ENCODE measurements at places on chromosomes 1 and 21.

GRCh38 chr1:150192012-150192411 lies 42.3 kb downstream of the PLEKHO1 start:
- DNase-seq = no peak

GRCh38 chr1:180358649-180359048 lies 128.6 kb downstream of the LHX4 start:
- no peak for DNase-seq

GRCh38 chr21:32172106-32172505 lies 106.7 kb downstream of the MIS18A start:
- no peak for DNase-seq

DNA sequence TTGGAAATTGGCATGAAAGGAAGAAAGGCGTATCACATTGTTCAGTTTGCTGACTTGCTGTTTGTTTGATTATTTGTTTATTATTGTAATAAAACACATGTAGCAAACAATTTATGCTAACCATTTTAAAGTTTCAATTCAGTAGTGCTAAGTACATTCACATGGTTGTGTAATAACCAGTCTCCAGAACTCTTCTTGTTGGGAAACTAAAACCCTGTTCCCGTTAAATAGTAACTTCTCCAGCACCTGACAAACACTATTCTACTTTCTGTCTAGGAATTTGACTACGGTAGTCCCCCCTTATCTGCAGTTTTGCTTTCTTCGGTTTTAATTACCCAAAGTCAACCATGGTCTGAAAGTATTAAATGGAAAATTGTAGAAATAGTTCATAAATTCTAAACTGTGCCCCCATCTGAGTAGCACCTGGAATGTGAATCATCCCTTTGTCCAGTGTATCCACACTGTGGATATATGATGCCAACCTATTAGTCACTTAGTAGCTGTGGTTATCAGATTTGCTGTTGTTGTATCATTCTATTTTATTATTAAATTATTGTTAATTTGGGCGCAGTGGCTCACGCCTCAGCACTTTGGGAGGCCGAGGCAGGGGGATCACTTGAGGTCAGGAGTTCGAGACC lies 5.5 kb downstream of the MORC3 start:
- DNase-seq = no peak

DNA sequence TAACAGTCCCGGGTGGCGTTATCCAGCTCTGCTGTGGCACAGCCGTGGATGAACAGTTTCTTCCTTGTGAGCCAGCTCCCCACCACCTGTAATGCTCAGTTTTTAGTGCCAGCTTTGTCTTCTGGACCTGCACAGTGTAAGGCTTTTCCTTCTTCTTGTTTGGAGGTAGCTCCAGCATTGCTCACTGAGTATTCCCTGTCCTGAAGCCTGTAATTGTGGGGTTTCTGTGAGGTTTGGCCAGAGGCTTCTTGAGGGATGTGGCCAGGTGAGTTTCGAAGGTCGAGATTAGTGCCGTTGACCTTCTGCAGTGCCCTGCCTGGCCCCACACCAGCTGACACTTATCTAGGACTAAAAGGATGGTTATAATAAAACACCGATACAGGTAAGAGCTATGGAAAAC lies 75.0 kb downstream of the PBX1 start:
- no peak for DNase-seq

DNA sequence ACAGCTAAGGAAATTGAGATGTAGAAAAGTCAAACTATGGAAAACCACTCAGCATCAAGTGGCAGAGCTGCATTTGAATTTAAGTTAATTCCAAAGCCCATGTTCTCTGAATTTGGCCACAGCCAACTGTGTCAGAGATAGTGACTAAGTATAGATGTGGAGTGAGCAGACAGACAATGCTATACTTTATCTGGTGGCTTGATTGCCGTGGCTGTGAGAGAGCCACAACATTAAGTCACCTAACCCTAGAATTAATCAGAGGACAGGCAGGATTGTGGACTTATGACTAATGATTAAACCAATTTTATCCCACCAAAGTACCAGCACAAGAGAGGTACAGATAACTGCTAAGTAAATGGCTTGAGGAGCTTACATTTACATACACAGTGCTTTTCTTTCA lies 209.8 kb downstream of the TPR start:
- DNase-seq = no peak

- DNase-seq = no peak
Observed at GRCh38 chr1:201475130-201475529, 6.1 kb upstream of the PHLDA3 start.

- no peak for DNase-seq
Observed at GRCh38 chr1:180912801-180913565, at the start of gene KIAA1614. TSS of gene KIAA1614 (plus strand) at chr1:180912897. CDS start at chr1:180913244, 347 bp downstream.

GRCh38 chr1:211751438-211751837 lies 76.0 kb upstream of the NEK2 start:
- DNase-seq = no peak

GRCh38 chr1:21449906-21450305 lies 10.0 kb downstream of the NBPF3 start:
- no peak for DNase-seq

GRCh38 chr1:81505831-81506230 lies 294.9 kb upstream of the ADGRL2 start:
- DNase-seq = no peak

- no peak for DNase-seq
Observed at GRCh38 chr1:76587212-76587611, 280.1 kb upstream of the ST6GALNAC5 start.

- DNase-seq = peak; percentile 86
Observed at GRCh38 chr1:207052911-207053769, at the start of gene PFKFB2. TSS of gene PFKFB2 (plus strand) at chr1:207053275. CDS start at chr1:207054718, 1,443 bp downstream.

DNA sequence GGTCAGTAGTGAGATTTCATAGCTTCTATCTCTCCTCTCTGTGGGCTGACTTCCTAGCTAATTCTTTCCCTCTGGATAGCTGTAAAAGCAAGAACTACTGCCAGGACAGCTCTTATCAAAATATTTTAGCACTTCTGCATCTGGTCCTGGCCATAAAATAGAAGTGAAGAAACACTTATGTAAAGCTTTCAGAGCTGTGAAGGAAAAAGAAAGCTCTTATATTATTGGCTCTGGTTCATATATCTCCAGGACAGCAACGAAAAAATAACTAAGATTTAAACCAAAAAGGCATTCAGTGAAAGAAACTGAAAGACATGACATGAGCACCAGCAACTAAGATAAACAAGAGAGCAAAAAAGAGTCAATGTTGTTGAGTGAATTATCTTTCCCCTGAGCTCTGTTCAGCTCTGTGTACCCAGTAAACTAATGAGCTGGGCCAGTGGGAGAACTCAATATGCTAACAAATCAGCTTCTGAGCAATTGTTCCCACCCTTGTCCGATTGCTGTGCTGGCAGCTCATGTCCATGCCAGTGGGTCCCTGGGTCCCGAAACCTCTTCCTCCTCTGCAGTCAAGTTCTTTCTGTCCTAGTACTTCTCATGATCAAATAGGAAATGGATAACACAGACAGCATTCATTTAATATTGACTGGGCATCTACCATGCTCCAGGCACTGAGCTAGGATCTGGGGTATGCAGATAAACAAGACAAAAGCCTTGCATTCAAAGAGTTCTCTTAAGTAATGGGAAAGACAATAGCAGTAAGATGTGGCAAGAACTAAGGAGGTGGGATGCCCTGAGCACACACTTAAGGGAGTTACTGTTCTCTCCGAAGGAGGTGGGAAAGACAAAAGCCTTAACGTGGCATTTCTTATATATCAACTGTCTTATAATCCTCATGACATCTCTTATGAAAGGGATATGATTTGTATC lies 45.3 kb upstream of the MAN1A2 start:
- no peak for DNase-seq

GRCh38 chr1:67807282-67807681 lies 26.0 kb downstream of the GNG12 start:
- no peak for DNase-seq

DNA sequence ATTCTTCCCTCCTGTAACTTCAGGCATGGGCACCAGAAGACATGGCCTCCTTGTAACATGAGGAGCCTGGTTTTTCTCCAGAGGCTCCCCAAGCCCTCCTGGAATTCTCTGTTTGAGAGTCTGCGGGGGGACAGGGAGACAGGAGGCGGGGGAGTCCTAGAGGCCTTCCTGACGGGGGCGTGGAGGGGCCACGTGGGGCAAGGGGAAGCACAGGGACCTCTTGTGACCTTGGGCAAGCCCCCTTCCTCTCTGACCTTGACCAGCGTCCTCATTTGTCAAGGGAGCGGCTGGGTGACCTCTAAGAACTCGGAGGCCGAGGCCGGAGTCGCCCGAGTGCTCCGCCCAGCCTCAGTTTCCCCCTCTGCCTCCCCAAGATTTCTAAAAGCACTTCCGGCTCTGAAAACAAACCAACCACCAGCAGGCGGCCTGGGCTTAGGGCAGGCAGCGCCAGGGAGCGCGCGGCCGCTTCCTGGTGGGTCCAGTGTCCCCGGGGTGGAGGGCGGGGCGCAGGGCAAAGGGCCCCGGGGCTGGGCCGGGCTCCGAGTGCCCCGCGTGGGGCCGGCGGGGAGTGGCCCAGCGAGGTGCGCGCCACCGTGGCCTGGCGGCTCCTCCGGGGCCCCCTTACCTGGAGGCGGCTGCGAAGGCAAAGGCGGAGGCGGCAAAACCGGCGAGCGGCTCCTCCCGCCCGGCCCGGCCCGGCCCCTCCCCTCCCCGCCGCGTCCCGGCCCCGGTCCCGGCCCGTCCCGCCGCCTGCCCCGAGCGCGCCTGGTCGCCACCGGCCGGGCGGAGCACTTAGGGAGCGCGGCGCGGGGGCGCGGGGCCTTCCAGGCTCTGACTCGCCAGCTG lies at the start of gene TMCO4:
Gene TMCO4, minus strand, starts transcription at position 687 of the 846 bp plus-strand sequence. CDS start 19,158 bp downstream, outside the sequence.
- no peak for DNase-seq

DNA sequence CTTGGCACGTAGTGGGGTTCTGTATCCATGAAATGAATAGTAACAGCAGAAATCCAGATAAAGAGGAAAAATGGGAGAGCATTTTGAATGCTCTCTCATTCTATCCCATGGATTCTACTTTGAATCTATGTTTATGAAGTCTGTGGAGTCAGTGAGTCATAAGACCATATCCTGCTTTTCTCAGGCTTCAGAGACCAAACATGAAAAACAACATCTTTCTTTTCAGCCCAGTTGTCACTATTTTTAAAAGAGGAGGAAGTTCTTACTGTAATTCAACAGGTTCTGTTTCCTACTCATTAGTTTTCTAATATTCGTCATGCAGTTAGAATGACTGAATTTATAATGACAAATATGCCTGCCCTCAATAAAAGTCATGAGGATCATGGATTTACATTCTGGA lies 39.4 kb upstream of the CD55 start:
- DNase-seq = no peak

DNA sequence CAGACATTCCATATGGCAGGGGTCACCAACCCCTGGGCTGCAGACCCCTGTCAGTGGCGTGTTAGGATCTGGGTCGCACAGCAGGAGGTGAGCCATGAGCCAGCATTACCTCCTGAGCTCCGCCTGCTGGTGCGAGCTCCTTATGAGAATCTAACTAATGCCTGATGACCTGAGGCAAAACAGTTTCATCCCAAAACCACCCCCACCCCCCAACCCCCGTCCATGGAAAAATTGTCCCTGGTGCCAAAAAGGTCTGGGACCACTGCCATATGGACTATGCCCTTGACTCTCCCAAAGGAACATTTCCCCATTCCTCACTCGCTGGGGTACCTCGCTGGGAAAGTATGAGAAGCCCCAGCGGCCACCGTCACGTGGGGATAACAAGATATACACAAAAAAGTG lies 6.4 kb upstream of the CPT2 start:
- no peak for DNase-seq

GRCh38 chr1:212470059-212470458 lies 37.3 kb downstream of the NENF start:
- peak; percentile 90 for DNase-seq

- DNase-seq = no peak
Observed at GRCh38 chr1:86423873-86424272, at the start of gene CLCA2. TSS of gene CLCA2 (plus strand) at chr1:86424171. CDS start at chr1:86424248, 77 bp downstream.

DNA sequence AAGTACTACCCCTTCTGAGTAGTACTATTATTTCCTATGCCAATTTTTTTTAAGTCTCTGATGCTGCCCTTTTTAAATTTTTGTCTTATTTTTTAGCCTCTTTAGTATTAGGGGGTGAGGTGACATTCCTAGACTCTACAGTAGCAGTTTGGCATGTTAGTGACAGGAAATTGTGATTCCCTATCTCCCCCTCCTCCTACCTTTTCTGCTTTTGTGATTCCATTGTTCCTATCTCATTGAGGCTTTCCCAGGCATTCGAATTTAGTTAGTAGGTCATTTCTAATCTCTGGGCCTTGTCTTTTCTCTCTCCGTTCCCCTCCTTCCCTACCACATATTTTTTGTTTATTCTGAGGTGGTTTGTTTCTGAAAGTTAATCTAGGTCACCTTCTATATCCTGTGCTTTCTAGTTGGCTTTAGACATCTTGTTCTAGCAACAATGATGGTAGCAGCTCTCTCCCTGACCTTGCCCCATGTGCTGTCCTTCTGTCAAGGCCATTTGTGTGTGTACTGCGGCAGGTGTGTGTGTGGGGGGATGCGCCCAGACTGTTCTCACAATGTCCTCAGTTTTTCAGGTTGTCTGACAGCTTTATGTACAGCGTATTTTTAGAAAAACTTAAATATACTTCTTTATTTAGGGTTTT lies 21.5 kb downstream of the SEMA6C start:
- DNase-seq = no peak

GRCh38 chr1:245263529-245264095 lies 108.8 kb downstream of the KIF26B start:
- no peak for DNase-seq

DNA sequence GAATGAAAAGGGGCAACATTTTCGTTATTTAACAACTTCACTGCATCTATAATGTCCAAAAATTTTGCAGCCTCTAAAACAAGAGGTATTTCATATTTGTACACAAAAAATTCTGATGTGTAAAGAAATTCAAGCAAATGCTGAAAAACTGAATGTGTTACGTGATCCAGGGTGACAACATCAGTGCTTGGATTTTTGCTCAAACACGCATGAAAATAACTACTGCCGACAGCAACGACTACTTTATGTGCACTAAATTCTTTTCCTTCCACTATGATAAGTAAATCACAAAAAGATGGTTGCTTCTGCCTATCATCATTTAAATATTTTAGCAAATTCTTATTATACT lies 53.4 kb upstream of the ASPM start:
- DNase-seq = no peak

GRCh38 chr1:38274974-38275373 lies 228.4 kb upstream of the POU3F1 start:
- no peak for DNase-seq

GRCh38 chr1:8930116-8930515 lies 15.6 kb upstream of the CA6 start:
- DNase-seq = no peak

DNA sequence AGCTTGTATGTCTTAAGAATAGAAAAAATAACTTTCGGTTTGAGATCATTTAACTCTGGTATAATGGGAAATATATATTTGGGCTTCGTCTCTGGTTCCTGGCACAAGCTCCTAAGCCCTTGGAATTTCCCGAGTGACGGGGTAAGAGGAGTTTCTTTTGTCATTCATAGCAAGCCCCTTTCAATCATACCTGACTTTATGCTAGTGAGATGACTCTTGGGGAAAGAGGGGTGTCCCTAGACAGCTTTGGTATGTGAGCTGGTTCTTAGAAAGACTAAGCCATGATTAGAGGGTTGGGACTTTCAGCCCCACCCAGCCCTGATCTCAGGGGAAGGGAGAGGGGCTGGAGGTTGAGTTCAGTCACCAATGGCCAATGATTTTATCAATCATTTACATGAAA lies 13.9 kb upstream of the MTARC1 start:
- DNase-seq = no peak

- DNase-seq = no peak
Observed at GRCh38 chr1:104630567-104631149, 881.0 kb downstream of the AMY1C start.

Data from thoracic aorta (tissue), 2 donors.